ENCODE measurements at places on chromosomes 16 and 17.

GRCh38 chr16:68548947-68549346 is 9.9 kb downstream of the ZFP90 start:
- DNase-seq = no peak

GRCh38 chr17:9908649-9909042 is 3.6 kb upstream of the RCVRN start:
- DNase-seq = no peak

DNA sequence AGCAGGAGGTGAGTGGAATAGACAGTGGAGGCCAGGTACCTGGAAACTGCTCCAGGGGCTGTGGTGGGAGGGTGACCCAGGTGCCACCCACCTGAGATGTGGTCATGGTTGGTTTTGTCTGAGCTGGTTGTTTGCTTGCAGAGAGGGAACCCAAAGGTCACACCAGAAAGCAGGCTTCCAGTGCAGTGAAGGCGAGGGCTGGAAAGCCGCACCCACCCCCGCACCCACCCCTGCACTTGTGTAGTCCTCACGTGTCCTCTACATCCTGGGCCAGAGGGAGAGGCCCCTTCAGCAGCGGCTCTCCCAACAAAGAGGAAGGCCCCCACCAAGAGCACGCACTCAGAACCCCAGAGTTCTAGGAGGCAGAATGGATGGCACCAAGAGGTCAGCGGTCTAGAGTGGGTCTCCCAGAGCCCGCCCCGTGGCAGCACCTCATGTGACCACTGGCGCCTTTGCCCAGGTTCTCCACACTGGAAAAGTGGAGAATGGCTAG is 92.6 kb upstream of the CBX4 start:
- DNase-seq = no peak

- DNase-seq = no peak
These were observed 667 bp upstream of the KIF19 start for GRCh38 chr17:74325376-74325742.

- DNase-seq = no peak
These were observed 58.3 kb downstream of the RBFOX1 start for GRCh38 chr16:7390974-7391373.

DNA sequence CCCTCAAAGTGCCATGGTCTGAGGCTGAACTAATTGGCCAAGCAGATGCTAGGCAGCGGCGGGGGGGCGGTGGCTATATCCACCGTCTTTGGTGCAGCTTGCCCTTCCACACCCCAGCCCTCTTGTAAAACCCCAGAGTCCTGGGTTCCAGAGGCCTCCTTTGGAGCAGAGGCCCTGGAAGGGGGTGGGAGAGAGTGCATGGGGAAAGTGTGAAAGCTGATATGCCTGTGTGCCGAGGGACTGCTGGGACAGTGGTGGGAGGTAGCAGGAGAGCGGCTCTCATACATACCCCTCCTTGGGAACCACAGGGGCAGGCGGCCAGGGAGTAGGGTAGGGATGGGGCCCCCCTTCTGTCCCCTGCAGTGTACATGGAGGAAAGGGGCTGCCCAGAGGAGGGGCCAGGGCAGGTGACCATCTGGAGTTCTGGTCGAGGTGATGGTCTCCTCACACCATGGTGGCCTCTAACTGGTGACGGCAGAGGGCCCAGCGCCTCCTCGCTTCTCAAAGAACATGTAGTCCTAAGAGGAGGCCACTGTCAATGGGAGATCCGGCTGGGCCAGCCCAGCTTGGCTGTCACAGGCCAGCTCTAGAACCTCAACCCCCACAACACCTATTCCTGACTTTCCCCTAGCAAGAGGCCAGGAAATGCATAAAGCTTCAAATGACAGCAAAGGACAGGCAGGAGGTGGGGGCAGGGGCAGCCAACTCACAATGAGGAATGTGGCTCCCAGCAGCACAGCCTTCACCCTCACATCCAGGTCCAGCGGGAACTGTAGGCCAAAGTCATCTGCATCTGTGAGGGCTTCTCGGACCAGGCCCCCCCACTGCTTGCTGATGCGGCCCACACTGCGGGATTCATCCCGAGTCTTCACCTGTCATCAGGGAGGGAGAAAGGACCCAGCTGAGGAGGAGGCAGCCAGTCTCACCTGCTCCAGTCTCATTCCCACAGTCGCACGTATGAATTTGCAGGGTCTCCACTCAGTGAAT is 4.1 kb downstream of the PLSCR3 start:
- DNase-seq = no peak

DNA sequence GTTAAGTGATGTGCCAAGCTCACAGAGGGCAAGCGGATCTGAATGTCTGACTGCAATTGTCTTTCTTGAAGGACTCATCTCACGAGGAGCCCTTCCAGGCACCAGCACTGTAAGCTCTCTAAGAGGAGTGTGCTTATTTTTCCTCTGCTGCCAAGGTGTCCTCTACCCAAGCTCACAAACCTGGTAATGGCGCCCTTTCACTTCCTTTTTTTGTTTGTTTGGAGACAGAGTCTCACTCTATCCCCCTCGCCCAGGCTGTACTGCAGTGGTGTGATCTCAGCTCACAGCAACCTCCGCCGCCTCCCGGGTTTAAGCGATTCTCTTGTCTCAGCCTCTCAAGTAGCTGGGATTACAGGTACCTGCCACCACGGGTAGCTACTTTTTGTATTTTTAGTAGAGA is 233.8 kb downstream of the MAP2K4 start:
- DNase-seq = no peak

Measured in mesenchymal stem cell (in vitro differentiated cells and primary cell).